ENCODE measurements at places on chromosomes 2 and 18.
A peak's percentile ranks its signal among the peaks of the same experiment; 100 is the strongest.

GRCh38 chr18:51339856-51340255, 142.4 kb upstream of the MEX3C start:
- no peak for DNase-seq

DNA sequence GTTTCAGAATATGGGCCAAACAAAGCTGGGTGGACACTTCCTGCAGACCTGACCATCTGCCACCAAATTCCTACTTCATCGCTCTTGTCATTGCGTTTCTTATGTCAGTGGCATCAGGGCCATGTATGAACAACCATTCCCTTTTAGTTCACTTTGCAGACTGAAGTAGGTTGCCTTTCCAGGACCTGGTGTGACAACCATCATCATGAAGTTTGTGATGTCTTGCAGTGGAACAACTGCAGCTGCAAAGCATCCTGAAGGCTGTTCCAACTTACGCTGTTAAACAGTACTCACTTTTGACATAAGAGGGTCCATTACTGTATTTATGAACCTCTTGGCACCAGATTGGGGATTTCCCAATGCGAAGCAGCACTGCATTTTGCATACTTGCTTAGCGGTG, 511.6 kb downstream of the ARHGAP15 start:
- no peak for DNase-seq

DNA sequence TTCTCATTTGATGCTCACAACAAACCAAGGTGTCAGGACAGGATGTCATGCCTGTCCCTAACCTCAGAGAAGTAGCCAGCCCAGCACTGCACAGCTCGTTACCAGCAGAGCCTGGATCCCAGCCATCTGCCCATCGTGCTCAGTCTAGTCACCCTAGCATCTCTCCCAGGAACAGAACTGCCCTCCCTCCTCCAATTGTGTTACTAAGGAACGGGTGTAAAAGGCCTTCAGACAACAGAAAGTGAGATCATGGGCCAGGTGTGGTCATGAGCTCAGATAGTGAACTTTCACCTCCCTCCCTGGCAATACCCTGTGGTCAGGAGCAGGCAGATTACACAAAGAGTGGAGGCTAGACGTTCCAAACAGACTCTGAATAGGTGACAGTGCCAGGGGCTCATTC, 111.8 kb upstream of the PPP1CB start:
- no peak for DNase-seq

GRCh38 chr2:101362777-101363176, 24.5 kb downstream of the CREG2 start:
- DNase-seq: no peak

DNA sequence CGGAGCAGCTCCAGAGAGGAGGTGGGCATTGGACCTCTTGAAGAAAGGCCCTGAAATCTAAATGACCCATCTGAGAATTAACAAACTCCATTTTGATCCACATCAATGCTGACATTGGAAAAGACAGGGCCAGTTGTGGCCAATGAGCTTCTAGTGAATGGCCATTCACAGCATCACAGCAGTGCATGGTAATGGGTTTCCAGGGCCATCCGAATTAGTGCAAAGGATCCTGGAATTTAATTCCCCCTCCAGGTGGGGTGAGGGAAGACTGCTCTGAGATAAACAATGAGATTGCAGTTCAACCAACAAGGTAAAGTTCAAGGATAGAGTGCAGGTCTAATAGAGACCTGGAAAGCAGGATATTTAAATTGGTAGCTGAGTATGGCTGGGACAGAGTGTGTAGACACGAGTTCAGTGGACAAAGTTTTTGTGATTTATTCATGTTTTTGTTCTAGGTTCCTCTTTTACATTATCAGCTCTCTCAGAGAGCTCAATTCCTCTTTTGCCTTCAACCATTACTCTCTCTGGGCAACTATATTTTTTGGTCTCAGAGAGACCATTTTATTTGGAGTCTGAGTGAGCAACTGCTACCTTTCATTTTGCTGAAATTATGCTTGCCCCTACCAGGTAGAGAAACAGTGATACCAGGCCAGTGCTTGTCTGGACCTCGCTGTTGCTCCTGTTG, 5.0 kb downstream of the TACR1 start:
- no peak for DNase-seq

GRCh38 chr2:78486565-78486964, 538.9 kb upstream of the REG3G start:
- DNase-seq: no peak

- no peak for DNase-seq
These were observed 96.4 kb upstream of the NOL4 start for GRCh38 chr18:34321066-34321465.

DNA sequence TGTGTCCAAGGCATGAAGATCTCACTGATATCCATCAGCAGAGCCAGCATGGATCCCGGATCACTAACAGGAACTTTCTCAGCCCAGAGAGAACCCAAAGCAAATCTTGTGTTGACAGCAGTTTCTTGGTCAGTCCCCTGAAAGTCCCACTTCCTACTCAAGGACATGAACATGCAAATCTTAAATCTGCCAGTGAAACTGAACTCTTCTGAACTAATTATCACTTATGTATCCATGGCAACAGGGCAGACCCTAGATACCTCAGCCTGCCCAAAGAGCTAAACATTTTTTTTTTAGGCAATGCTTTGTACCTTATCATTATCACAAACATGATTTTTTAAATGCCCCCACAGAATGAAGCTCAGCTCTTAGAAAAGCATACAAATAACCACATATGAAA, 127.8 kb upstream of the DDX18 start:
- DNase-seq: no peak

DNA sequence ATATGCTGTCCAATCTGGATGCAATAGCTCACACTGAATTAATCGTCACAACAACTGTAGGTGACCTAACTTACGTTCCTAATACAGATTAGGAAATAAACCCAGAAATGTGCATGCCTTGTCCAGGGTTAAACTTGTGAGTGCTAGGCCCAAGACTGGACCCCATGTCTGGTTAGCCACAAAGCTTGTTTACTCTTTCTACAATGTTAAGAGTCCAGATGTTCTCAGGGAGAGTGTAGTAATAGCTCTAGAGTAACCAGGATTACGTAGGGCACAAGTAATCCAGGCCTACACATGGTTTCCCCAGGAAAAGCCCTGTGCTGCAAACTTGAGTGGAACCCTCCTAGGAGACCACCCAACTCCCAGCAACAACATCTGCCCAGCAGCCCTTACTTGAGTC, 26.2 kb downstream of the TRIB2 start:
- DNase-seq: no peak

DNA sequence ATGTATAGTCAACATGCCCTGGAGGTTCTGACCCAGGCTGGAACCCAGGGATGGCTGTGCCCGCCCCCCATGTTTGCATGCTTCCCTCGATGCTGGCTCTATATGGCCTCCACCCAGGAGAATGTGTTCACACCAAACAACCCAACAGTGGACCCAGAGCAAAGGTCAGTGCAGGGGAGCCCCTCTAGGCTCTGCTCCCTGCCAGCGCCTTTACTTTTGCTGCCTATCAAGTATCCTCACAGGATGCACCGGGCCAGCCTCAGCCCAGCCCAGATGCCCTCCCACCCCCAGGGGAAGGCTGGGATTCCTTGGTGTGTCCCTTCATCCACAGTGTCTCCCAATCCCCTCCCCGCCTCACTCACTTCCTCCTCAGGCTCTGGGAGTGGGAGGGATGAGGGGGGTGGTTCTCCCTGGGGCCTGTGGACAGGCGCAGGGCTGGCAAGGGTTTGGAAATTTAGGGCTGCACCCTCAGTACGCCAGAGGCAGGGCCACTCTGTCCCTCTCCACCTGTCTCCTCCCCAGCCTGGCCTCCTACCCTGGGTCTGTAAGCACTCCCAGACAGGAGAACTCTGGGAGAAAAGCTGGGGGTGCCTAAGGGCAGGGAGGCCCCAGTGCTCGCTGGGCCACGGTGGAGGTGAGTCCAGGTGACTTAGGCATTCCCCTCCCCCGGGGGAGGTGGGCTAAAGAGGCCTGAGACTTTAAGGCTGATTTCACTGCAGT, 2.3 kb downstream of the ATP6V1B1 start:
- DNase-seq: no peak

DNA sequence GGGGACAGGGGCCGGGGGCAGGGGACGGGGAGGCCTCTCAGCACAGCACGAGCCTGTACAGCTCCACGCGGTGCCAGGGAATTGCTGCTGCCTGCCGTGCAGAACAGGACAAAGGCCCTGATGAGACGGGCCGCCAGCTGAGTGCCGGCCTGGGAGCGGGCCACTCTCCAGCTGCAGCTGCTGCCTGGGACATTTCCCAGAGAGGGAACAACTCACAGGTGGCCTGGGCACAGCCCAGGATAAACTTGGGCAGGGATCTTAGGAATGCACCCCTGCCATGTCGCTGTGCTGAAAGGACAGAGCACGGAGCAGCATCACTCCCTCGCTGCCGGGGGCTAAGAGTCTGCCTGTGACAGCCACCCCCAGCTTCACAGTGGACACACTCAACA, 38.8 kb downstream of the CENPO start:
- DNase-seq: no peak

DNA sequence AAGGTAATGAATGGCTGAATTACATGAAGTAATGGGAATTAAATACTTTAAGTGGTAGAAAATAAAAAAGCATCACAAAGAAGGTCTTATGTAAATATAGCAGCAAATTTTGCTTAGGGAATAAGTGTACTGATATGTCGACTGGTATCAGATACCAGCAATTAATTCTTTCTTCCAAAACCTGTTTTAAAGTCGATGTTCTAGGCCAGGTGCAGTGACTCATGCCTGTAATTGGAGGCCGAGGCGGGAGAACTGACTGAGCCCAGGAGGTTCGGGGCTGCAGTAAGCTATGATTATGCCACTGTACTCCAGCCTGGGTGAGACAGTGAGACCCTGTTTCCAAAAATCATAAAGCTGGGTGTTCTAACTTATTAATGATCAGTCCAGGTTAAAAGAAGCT, 30.3 kb downstream of the SP3 start:
- no peak for DNase-seq

DNA sequence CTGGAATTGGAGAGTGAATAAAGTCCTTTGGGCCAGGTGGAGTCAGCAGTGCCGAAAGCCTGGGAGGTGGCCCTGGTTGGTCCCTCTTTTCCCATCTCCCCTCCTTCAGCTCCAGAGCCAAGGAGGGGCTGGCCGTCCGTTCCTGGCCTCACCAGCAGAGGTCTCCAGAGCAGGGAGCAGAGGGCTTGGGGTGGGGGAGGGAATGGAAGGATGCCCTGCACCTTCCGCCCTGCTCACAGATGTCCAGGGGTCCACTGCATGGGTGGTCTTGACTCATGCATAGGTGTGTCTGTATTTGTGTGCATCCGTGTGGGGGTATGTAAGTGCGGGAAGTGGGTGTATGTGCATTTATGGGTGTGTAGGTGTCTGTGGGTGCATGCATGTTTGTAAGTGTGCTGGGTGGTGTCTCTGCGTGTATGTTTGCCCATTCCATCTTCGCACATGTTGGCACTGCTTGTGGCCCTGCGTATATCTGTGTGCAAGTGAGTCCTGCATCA, 201.8 kb downstream of the ZFP36L2 start:
- peak; percentile 85 for DNase-seq

DNA sequence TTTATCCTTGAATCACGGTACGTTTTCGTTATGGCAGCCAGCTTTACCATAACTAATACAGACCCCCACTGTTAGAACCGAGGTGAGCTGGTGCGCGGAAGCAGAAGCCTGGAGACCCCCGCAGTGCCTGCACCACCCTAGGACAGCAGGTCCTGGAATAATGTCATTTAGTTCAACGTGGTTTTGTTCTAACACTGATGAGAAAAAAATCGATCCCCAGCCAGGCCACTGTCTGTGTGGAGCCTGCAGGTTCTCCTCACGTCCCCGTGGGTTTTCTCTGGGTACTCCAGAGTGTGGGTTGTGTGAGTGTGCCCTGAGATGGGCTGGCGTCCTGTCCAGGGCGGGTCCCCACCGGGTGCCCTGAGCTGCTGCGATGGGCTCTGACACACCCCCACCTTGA, 69.9 kb upstream of the ST3GAL5 start:
- DNase-seq: no peak

GRCh38 chr2:74379851-74380789, at the start of gene DCTN1:
DCTN1 (minus strand) TSS chr2:74380311; CDS start chr2:74380037, 274 bp downstream.
- DNase-seq: peak; percentile 76

DNA sequence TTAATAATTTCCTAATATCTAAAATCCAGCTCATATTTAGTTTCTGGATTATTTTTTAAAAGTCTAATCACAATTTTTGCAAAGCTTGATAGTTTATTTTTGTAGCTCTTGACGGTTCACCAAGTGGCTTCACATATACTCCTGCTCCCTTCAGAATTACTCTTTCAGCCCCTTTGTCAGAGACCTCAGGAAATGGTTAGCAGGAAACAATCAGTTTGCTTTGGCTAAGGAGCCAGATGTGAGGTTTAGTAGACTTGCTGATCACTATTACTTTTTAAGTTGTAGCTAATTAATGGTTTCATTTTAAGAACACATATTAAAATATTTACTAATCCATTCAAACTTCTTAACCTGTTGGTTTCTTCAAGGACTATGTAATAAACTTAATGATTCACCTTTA, 2.3 kb downstream of the RBBP8 start:
- DNase-seq: no peak

DNA sequence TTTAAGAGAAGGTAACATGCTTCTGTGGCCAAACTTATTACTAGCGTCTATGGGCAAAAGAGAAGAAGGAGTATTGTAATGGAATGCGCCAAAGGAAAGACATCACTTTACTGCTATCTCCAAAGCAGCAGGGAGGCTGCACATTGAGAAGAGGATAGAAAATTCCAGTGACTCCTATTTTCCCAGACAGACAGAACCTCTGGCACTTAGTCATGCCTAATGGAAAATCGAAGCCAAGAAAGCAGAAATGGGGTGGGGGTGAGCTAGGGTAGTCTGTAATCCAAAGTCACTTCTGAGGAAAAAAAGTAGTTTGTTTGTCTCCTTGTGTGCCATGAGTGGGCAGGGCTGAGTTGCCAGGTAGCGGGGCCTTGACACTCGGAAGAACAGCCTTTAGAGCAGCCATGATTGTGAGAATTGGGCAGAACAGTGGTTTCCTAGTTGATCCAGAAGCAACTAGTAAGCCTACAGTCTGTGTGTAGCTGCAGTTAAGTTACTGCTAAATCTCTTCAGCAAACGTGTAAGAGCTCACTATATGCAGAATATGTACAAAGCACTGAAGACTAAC, 79.4 kb upstream of the FOSL2 start:
- no peak for DNase-seq

DNA sequence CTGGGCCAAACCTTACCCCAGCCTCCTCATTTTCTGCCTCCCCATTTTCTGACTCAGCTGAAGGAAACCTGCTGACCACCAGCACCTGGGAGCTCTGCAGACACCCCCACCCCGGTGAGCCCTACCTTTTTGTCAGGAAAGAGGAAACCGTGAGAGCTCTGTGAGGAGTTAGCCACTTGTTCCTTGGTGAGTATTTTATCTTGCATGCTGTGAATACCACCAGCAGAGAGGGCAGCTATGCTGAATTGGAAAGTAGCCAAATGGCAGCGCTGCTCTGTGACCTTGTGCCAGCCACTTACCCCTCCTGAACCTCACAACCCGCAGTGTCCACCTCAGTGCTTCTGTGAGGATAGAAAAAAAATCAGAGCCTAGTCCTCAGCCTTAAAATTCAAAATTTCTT, 2.5 kb downstream of the MPPE1 start:
- DNase-seq: no peak

DNA sequence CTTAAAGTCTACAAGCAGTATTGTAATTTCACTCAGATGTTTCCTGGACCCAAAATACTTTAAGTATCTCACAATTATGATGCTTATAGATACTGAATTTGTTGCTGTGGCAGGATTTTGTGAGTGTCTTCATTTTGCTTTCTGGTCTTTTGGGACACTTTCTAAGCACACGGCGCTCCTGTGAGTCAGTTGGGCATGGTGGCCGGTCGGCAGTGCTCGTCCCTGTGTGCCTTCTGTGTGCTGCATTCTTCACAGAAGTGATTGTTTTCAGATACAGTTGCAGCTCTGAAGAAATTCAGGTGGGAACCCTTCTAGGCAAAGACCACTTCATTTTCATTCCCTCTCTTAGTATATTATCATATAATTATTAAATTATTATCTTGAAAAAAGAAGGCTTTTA, 273.3 kb downstream of the ZNF407 start:
- DNase-seq: no peak
